ENCODE measurements at places on chromosomes 3 and 15. TPM values are rescaled to one million over a fixed set of nuclear protein-coding genes. Genes with fewer than 3 reads are reported as not detected.

ZNF592 gene
- polyA plus RNA-seq = 9.8 TPM

NPAP1 gene
- polyA plus RNA-seq = not detected

DUT gene
- polyA plus RNA-seq = 27.8 TPM

KBTBD8 gene
- 0.81 TPM for polyA plus RNA-seq

NOX5 gene
- not detected for polyA plus RNA-seq

CLDN18 gene
- not detected for polyA plus RNA-seq

AP3B2 gene
- polyA plus RNA-seq = not detected

CACNA2D2 gene
- polyA plus RNA-seq = not detected

NISCH gene
- polyA plus RNA-seq = 47.6 TPM

KCNMB2 gene
- not detected for polyA plus RNA-seq

C15orf40 gene
- 31.7 TPM for polyA plus RNA-seq

GRCh38 chr15:75590239-75590638, 11.1 kb upstream of the PTPN9 start:
- no peak for DNase-seq

- no peak for DNase-seq
Measured at GRCh38 chr3:10505050-10505790, at the start of gene ATP2B2. Gene ATP2B2, minus strand, starts transcription at chr3:10505586. Its CDS starts 56,043 bp downstream, at chr3:10449543.

- no peak for DNase-seq
Measured at GRCh38 chr3:74122281-74122680, 492.2 kb downstream of the CNTN3 start.

GRCh38 chr3:186368176-186368575, 6.1 kb upstream of the DGKG start:
- no peak for DNase-seq

DNA sequence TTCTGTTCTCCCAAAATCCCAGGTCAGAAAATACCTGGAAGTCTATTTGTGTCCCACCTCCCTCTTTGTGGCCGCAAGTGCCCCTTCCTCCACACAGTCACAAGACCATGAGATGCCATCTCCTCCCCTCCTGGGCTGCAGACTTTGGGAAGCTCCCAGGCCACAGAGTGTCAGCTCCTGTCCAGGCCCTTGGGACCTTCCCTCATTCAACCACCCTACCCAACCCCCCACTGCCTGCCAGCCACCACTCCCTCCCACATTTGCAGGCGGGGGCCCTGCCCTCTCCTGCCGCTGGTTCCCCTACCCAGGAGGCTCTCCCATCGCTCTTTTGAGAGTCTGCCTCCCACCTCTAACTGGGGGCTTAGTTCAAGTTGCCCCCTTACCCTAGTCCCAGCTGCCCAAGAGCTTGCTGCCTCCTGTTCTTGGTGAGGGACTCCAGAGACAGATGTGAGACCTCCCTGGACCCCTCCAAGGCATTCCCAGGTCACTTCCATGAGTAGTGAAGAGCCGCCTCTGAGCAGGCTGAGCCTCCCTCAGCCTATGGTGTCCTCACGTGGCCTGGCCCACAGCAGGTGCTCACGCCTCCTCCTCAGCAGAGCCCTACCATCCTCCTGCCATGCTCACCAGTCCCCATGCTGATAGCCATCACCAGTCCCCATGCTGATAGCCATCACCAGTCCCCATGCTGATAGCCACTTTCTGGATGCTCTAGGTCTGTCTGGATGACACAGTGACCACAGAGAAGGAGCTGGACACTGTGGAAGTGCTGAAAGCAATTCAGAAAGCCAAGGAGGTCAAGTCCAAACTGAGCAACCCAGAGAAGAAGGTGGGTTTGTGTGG, 15.9 kb upstream of the STAB1 start:
- DNase-seq = no peak

DNA sequence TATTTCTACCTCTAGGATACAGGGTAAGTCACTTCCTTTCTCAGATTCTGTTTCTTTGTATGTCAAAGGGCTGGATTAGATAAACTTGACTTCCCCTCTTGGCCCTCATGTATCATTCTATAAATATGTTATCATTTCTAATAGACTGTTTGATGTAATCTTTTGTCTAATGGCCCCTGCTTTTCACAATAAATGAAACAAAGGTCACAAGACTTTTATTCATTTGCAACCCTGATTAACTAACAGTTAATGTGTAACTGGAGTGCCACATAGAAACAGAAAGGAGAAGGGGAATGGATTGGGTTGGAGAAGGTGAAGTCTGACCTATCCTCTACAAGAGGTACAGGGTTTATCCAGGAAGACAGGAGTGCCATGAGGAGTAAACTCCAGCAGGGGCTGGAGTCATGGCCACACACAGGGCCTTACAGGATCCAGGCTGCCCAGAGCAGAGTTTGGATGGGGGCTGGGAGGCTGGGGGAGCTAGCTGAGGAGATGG, 8.0 kb upstream of the B3GNT5 start:
- no peak for DNase-seq

DNA sequence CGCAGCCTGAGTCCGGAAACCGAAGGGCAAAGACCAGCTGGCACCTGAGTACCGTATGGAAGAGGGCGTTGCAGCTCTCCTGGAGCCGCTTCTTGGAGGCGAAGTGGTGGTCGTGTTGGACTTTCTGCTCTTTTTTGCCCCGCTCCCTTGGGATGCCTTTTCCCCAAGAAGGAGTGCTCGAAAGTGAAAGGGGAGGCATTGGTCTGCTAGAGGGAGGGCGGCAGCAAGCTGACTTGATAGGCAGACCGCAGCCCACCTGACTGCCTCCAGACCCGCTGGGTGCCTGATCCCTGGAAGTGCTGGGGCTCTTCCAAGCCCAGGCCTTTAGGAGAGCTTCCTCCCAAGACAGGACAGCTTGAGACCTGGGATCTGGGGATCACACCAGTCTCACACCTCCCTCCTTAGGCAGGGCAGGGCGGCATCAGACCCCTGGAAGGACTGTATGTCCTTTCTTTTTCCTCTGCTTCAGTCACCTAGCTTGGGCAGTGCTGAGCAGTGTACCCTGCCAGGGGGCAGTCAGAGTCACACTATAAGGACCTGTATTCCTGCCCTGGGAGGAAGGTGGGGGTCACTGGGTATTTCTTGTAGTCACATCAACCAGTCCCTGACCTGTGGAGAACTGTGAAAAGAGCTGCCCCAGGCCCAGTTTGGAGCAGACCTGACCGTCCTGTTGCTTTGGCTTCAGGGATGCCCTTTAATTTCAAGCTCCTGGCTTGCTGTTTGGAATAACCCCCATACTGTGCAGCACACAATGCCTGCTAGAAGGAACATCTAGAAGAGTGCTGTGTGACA, 2.1 kb downstream of the ACVR2B start:
- DNase-seq = no peak

DNA sequence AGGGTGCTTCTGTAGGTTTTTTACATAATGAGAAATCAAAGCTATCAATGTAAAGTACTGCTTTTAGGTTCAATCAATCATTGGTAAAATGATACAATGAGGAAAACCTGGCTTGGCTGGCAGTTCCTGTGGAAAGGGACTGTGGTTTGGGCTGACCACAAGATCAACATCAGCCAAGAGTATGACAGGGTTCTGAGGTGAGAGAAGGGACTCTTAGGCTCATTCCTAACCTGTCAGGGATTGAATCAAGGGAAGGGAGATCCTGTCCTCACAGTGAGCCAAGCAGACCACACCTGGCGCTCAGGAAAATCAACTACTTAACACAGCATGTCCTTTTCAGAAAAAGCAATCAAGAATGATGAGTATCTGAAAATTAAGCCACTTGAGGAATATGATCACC, 111.1 kb downstream of the MAGI1 start:
- peak; percentile 46 for DNase-seq

DNA sequence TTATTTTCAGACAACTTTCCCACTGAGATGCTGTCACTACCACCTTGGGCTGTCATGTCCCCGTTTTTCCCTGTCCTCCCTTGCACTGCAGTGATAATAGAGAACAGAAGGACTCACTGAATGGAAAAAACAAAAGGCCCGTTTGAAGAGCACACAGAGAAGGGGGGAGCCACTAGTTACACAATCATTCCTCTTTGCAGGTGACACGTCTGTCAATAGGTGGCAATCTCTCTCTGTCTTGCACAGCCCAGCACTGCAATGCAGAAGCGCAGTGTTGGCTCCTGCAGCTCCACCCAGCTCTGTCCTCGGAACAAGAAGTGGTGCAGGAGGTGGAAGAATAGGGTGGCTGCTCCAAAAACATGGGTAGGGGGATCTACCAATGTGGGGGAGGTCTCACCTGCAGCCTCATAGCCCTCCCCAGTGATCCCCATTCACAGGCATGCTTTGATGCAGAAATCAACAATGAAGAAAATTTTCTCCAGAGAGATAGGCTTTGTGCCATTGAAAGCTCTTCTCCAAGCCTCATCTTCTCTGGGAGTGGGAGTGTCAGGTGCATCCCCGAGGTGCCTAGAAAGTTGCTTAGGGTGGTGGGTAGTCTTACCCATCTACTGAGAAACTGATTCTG, 31.8 kb downstream of the FSTL1 start:
- DNase-seq = peak; percentile 76

GRCh38 chr3:133999891-134000685, 29.6 kb downstream of the SLCO2A1 start:
- DNase-seq = no peak

DNA sequence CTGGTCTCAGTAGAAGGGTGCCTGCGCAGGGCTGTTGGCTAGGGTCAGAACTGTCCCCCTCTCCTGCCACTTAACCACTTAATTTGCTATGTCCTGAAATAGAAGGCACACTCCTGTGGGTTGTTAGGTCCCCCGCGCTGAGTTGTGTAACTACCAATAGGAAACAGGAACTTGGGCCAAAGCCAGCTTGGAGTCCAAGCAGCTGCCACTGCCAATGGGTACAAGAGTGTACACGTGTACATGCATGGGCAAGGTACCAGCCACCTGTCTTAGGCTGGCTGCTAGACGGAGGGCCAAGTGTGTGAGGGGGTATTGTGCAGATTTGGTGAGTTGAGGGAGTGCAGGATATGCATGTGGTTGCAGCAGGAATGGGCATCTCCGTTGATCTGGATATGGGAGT, 29.7 kb upstream of the POLG start:
- no peak for DNase-seq

DNA sequence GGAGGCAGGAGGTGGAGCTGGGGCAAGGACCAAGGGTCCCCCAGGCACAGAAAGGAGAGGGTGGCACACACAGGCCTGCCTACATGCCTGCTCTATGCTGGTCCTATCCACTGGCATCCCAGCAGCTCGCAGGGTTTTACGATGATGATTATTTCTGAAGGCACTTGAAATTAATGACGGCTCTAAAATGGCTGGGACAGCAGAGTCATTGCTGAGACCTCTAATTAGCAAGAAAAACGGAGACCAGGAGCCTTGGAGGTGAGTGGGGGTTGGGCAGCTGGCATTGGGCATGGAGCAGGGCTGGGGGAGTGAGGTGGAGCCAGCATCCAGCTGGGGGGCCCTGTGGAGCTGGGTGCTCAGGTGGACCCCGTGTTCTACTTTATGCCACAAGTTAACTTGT, 3.5 kb upstream of the LINGO1 start:
- no peak for DNase-seq

DNA sequence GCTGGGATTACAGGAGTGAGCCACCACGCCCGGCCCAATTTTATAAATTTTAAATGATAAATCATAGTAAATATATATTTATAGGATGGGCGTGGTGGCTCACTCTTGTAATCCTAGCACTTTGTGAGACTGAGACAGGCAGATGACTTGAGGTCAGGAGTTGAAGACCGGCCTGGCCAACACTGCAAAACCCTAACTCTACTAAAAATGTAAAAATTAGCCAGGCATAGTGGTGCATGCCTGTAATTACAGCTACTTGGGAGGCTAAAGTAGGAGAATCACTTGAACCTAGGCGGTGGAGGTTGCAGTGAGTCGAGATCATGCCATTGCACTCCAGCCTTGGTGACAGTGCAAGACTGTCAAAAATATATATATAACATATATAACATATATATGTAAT, 26.4 kb downstream of the MFN1 start:
- no peak for DNase-seq

DNA sequence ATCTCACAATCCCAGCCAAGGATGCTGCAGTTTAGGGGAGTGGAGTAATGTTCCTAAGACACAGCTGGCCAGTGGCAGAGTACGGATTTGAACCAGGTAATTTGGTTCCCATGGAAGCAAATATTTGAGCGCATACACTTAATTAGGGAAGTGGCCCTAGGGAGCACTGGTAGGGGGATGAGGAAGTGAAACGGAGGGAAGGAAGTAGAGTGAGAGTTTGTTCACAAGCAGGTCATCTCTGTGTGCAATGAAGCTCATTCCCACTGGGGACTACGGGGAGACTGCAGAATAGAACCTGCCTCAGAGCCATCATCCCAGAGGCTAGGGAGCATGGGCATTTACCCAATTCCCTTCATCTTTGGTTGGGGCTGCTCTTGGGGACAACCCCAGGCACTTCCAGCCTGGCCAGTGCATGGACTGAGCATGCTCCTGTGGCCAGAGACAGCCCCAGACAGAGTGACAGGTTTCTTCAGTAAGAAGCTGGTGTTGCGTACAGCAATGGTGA, 317.2 kb upstream of the PROK2 start:
- no peak for DNase-seq

- DNase-seq = no peak
Measured at GRCh38 chr3:81911221-81911620, 149.8 kb upstream of the GBE1 start.

DNA sequence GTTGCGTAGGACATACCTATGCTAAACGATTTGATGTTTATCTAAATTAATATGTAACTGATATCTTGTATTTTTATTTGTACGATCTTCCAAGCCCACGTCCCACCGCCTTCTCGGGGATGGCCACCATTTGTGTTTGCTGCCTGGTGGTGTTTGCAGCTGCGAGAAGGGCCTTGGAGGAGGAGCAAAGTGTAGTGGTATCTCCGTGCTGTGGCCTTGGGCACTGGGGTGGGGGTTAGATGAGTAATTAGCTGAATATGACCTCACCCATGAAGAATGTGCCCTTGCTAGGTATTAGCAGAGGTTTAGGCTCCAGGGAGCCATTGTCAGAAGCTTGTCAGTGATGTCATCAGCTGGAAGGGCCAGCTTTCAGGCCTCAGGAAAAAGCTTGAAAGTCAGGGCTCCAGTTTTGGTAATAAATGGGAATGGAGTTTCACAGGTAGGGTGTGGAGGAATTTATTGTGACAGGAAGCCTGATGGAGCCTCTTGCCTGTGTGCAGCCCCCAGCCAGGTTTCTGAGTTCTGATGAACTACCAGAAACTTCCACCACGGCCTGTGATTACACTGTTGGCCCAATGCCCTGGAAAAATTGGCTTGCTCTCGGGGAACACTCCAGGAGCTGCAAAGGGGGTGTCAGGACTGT, 41.0 kb downstream of the FLNB start:
- DNase-seq = peak; percentile 98

- DNase-seq = no peak
Measured at GRCh38 chr3:141021261-141021660, 29.9 kb upstream of the SPSB4 start.

DNA sequence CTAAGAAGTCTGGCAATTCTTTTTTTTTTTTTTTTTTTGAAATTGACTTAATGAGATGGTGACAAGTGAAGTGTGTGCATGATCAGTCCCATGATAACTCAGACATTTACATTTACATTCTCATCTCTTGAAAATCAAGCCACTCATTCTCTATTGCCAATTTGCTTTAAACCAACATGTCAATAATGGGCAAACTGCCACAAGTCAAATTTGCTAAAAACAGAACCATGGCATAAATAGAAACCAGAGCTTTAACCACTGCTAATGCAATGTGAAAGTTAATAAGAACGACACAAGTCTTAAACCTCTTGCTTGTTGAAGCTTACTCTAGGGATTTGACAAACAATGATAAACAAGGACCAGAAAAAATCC, 12.0 kb upstream of the COL8A1 start:
- no peak for DNase-seq

GRCh38 chr3:6321999-6322398, 538.9 kb upstream of the GRM7 start:
- DNase-seq = no peak
